ENCODE measurements at places on chromosomes 6 and 20.

DNA sequence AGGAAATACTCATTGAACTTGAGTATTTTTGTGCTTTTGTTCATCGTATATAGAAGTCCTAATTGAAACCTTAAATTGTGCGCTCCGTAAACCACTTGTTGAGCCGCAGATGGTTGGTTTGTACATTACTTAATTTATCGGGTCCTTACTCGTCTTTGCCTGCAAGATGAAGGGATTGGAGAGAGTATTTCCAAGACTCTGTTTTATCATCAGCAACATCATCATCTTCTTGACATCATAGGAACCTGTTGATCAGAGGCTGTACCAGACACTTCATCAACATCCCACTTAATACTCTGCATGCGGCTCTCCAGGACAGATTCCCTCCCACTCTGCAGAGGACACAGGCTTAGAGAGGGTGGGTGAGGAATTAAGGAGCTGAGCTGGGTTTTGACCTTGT, 28.6 kb downstream of the TIAM2 start:
- no peak for ATAC-seq

DNA sequence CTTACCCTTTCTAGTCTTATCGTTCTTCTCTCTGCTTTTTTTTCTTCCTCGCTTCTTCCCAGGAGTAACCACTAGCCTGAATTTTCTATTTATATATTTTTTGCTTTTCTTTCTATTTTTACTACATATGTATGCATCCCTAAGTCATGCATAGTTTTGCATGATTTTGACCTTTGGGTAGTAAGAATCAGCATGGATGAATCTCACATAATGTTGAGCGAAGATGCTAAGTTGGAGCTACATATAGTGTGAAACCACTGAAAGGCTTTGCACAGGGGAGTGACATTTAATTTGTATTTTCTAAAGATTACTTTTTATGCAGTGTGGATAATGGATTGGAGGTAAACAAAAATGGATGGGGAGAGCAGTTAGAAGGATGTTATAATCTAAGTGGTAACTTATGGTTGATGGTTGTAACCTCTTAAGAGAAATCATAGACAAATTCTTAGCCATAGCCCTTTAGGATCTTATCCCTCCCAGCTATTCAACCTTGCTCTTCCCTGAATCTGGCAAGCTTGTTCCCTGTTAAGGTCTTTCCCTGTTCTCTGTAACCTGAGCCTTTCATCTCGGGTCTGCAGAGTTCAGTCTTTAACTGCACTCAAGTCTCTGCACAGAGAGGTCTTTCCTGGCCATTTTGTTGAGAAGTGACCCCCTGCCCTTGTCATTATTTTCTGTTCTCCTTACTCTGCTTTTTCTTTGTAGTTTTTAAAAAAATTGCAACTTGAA, 18.0 kb downstream of the PEX7 start:
- no peak for ATAC-seq

DNA sequence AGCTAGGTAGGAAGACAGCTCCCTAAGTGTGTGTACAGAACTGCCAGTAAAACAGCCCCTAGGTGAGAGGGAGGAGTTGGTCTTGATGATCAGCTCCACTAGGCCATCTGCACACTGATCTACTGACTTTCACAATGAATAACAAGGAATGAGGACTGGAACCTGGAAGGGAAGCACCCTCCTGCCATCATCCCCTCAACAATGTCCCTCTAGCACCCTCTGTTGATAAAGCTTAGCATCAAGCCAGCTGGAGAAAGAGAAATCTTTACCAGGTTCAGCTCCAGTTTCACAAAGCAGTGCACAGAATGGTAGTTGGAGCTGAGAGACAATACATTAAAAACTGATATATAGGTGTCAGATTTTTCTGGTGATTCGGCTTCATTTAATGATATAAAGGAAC, 57.2 kb upstream of the IRAK1BP1 start:
- ATAC-seq, result no peak

- no peak for ATAC-seq
Measured at GRCh38 chr6:125802383-125802782, 11.6 kb downstream of the NCOA7 start.

DNA sequence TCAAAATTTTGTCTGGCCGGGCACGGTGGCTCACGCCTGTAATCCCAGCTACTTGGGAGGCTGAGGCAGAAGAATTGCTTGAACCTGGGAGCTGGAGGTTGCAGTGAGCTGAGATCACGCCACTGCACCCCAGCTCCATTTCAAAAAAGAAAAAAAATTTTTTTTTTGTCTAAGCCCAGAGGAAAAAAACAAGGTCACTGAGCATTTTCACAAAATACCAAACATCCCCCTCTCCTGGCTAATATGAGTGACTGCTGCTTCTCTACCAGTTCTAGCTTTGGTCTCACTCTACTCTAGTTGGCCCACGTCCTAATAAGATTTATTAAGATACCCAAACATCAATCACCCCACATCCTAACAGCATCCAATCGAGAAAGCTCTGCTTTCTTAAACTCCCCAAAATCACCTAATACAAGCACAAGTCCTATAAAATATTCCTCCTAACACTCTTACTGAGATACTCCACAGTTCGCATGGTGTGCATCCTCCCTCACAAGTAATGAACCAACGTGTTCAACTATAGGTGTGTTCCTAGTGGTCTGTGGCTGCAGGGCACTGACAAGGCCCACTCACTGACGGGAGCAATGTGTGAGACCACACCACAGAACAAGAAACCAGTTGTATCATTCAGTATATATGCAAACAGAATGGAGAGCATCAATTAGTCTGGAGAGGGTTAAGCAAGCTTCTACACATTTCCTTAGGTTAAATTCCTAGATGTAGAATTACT, 64.2 kb downstream of the FKBP5 start:
- ATAC-seq, result peak; percentile 35

- ATAC-seq, result no peak
Measured at GRCh38 chr6:25972128-25972527, 9.5 kb downstream of the TRIM38 start.

GRCh38 chr20:47527004-47527800, 25.5 kb downstream of the NCOA3 start:
- ATAC-seq, result no peak

GRCh38 chr6:85569323-85569722, 24.3 kb downstream of the SNX14 start:
- no peak for ATAC-seq
